ENCODE measurements at places on chromosomes 12 and 14.
A peak's percentile ranks its signal among the peaks of the same experiment; 100 is the strongest.

GRCh38 chr14:66603945-66604344 lies 96.0 kb downstream of the GPHN start:
- DNase-seq: no peak

- no peak for DNase-seq
Measured at GRCh38 chr14:97713023-97713422, 915.8 kb downstream of the VRK1 start.

- no peak for DNase-seq
Measured at GRCh38 chr12:71642264-71642663, 21.4 kb downstream of the ZFC3H1 start.

- DNase-seq: no peak
Measured at GRCh38 chr14:24417832-24418491, 11.5 kb downstream of the CBLN3 start.

- peak; percentile 40 for DNase-seq
Measured at GRCh38 chr12:685388-685787, 22.1 kb upstream of the NINJ2 start.

DNA sequence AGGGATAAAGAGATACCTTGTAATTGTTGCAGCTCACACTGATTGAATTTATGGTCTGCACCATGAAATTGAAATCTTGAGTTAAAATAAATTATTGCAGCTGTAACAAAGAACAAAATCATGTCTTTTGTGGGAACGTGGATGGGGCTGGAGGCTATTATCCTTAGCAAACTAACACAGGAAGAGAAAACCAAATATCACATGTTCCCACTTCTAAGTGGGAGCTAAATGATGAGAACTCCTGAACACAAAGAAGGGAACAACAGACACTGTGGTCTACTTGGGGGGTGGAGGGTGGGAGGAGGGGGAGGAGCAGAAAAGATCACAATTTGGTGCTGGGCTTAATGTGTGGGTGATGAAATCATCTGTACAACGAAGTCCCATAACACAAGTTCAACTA lies 22.6 kb downstream of the ERP27 start:
- no peak for DNase-seq

DNA sequence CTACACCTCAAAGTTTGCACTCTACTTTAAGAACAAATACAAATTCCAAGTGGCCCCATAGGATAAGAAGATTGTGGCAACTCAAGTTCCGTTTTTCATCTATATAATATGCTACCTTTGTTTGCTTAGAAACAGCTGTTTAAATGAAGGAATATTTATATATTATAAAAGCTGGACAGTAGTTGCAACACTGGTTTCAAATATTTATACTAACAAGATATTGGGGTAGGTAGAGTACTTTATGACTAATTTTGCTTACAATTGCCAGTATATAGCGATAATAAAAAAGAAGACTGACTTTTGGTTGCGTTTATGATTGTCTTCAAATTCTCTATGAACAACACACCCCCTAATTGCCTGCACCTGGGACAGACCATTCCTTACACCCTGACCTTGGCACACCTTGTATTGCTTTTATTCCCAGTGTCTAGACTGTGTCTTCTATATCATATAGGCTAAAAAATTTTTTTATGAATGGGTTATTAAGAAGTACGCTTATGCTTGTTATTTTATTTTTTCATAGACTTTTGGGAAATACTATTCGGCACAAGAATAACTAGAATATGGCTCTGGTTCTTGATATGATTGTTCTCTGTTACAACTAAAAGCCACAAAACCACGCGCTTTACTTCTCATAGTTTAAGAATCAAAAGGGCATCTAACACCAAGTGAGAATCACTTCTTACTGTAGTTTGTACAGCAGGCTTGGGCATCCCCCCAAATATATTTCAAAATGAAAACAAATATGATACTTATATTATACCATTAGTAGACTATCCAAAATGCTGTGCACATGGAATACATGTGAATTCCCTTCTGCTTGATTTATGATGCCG lies 455.4 kb upstream of the DCN start:
- DNase-seq: no peak

DNA sequence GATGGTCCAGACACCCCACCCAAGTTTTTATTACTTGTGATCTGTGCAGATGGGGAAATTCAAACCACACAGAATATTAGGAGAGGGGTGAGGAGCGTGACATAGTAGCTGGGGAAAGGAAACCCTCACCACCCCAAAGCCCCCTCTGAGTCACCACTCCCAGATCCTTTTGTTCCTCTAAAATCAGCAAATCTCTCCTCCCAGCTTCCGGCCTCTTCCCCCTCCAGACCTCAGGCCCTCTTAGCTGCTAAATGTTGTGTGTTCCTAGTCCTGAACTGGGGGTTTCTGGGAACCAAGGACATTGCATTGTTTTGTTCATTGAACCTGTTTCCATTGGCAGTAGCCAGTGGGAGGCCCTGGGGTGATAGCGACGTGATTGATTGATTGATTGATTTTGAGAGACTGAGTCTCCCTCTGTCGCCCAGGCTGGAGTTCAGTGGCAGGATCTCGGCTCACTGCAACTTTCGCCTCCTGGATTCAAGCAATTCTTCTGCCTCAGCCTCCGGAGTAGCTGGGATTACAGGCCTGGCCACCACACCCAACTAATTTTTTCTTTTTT lies 5.9 kb upstream of the ORAI1 start:
- DNase-seq: no peak

DNA sequence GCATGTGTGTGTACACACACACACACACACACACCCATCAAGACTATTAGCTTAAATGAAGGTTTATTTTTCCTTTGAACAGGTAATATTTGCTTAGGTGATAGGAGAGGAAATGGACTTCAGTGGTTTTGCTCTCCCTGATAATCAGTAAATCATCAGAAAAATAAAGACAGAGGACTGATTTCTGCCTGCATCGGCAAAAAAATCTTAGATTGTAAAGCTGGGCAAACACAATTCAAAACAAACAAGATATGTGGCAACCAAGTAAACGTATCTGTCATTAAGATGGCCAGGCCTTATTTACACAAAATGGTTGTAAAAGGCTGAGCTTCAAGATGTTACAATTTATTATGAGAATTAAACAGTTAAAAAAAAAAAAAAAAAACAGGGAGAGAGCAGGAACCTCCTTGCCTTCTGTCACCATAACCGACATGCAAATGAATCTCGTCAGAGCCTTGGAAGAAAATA lies 31.3 kb downstream of the PRKD1 start:
- DNase-seq: no peak

DNA sequence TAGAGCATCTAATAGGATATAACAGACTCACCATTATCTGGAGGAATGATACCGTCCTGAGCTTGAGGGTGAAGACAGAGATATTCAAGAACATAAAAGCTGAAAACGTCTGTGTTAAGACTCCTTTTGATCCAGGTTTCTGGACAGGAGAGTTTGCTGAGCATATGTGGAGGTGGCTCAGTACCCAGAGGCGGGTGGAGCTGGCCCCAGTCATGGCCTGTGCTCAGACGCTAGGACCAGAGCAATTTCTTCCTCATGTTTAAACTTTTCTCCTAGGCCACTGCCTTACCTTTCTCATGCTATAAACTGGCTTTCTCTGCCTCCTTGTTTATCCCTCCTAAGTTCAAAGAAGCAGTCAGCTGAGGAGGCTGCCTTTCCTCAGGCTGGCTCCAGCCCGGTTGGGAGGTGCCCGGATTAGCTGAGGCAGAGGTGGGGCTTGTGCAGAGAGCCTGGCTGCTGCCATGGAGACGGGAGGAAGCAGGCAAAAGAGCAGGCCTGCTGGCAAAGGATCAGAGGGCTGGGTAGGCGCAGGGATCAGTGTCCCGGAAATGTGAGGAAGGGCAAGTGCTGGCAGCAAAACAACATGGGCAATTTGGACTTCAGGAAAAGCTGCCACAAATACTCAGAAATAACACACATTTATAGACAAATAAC lies 13.7 kb downstream of the COA8 start:
- DNase-seq: no peak

DNA sequence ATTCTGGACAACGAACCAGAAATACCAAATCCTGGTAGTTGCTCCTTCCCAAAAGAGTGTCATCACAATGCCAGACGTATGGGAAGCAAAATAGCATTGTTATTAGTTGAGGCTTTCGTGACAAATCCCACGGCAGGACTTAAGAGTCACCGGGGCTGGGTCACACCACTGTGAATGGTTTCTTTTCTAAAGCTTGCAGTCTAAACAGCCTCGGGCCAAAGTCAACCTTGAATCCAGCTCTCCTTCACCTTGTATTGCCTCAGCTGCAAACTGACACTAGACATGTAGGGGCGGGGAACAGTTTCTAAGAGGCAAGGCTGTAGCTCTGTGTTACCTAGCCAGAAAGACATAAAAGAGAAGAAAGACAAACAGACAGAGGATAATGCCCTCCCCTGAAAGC lies 734.8 kb downstream of the MED13L start:
- no peak for DNase-seq

DNA sequence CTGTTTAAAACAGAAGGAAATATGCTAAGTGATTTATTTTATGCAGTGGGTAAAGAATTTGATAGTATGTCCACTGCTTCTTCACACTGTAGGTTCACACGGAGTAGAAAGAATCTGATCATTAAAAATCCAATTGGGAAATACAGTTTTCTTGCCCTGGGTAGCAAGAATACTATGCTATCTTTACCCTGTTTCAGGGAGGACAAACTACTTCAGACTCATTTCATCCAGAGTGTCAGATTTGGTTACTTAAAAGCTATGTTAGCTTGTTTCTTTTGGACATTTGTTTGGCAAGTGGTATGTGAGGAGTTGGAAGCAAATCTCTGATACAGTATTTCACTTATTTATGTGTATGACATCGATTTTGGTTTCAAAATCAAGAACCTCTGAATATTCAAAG lies 4.3 kb downstream of the FRS2 start:
- no peak for DNase-seq

DNA sequence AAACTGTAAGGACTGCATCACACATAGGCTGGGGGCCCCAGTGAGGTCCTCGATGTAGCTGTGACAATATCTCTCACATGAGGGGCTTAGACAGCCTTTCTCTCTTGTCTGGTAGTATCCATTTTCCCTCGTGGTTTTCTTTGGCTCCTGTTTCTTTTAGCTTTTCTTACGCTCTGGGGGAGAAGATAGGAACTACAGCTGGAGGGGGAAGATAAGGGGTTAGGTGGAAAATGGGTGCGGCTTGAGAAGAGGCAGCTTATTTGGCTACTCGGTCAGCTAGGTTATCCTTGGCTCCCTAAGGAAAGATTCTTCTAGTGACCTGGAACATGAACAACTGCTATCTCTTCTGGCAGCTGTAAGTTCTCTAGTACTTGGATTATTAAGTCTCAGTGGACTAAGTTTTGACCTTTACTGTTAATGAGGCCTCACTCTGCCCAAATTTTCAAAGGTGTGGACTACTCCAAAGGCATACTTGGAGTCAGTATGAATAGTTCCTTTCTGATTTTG lies 28.7 kb upstream of the CPNE8 start:
- DNase-seq: no peak

DNA sequence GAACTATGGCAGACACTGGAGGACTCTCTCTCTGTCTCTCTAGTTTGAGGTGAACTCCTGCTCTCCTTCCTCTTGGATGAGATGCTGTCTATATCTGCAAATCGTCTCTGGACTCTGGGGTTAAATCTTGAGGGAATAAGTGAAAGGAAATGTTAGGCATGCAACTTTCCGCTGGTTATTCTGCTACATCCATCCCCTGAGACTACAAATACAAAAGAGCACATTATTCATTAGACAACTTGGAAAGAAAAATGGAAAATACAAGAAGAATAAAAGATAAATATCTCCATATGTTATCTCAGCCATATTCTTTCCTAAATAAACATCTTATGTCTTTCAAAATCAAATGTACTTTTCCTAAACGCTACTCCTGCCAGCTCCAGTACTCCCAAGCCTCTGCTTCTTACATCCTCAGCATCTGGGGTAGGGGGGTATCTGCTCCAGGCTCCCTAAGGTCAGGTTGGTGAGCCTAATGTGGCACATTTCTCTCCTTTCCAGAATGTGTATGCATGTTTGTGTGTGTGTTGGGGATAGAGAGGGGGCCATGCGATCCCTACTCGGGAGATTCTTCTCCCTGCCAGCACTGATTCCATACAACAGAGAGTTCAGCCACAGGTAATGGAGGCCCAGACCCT lies 102.9 kb upstream of the FSCB start:
- DNase-seq: no peak

GRCh38 chr12:75760573-75761294 lies 249.3 kb upstream of the KRR1 start:
- no peak for DNase-seq

DNA sequence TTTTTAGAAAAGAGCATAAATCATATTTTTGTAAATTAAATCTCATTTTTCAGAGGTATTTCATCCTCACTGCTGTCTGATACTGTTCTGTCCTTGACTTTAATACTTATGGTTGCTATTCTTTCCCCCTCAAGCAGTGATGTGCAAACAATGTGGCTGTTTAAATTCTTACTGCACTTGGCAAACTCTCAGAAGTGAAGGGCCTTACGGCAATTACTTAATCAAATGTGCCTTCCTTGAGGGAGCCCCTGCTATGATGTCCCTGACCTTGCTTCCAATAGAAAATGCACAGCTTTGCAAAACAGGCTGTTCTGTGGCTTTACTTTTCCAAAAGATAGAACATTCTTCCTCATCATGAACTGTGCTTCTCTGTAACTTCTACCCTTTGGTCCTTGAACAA lies 35.2 kb downstream of the UBE3B start:
- no peak for DNase-seq

DNA sequence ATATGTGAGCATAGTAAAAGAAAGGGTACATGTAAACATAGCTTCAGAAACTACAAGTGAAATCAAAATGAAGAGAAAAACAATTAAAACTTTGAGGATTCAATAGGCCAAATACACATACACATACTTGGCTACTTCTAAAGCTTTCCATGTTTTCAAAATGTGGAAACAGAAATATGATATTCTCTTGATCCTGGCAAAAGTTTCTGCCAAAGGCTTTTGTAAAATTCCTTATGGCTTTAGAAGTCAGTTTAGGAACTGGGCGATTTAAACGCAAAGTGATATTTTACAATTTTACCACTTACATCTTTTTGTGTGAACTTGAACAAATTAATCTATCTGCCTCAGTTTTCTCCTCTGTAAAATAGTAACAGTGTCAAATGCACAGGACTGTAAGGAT lies 756.4 kb downstream of the C12orf50 start:
- no peak for DNase-seq

DNA sequence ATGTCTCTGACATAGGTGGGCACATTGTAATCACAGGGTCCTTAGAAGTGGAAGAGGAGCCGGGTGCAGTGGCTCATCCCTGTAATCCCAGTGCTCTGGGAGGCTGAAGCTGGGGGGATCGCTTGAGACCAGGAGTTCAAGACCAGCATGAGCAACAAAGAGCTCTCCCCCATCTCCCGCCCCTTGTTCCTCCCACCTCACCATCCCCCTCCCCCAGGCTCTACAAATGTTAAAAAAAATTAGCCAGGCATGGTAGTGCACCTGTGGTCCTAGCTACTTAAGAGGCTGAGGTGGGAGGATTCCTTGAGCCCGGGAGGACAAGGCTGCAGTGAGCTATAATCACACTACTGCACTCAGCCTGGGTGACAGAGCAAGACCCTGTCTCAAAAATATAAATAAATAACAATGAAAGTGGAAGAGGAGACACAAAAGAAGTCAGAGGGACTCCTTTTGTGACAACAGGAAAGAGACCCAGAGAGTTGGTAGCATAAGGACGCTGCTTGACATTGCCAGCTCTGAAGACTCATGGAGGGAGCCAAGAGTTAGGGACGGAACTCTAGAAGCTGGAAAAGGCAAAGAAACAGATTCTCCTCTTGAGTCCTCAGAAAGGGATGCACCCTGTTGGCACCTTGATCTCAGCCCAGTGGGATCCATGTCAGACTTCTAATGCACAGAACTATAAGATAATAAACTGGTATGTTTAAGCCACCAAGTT lies 29.6 kb upstream of the CSRP2 start:
- DNase-seq: no peak

- no peak for DNase-seq
Measured at GRCh38 chr14:101635749-101636560, 74.7 kb downstream of the DIO3 start.
